ENCODE measurements at places on chromosomes 5 and 9.

DNA sequence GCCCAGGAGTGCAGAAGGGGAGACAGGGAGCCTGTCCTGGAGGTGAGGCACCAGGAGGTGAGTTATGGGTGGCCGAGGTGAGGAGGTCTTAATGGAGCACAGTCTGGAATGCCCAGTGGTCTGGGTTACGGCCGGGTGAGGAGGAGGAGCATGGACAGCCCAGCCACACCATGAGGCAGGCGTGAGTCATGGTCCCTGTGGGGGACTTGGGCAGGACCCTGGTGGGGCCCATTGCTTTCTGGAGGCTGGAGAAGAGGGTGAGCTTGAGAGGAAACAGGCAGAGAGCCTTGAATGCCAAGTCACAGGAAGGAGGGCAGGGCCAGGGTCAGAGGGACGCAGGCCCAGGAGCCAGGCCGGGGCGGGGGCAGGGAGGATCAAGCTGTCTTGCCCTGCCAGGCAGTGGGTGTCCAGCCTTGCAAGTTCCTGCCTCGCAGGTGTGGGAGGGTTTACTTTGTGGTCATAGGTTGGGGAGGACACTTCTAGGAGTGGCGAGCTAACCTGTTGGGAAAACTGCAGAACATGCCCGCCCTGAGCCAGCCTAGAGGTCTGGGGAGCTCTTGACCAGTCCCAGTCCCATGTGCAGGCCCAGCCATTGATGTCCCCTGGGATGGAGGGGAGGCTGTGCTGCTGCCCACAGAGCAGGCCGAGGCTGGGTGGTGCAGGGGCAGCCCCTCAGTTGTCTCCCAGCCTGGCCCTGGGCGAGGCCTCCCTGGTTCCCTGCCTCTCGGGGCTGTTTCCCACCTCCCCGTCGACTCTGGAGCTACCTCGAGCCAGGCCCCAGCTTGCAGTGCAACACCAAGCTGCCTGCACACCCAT, 2.8 kb downstream of the CACNA1B start:
- no peak for DNase-seq

- no peak for DNase-seq
Measured at GRCh38 chr5:167107684-167108083, 1183.8 kb upstream of the WWC1 start.

DNA sequence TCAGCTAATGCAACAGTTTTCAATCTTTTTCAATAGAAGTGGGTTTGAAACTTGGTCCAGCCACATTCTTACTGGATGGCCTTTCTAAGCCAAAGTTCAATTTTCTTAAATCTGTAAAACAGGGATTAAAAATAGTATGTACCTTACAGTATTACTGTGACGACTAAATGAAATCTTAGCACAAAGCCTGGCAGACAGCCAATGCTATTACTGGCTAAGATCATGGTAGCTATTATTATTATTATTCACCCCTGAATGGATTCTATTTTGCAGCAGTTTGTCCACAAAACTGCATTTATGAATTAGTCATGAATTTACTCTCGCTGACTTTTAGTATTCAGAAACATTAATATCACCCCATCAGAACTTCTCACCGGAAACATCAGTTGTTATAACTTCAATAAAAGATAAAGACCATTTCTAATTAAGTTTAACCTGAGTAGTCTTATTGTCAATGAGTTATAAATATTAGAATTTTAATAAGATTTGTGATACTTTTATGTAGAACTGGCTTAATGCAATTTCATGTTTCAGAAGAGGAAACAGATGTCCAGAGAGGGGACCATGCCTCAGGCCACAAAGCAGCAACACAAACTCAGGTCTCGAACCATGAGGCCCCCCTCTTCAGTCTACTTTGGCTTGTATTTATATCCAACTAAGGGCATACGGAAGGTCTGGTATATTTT, 468.2 kb downstream of the ARHGEF28 start:
- peak; percentile 64 for DNase-seq

DNA sequence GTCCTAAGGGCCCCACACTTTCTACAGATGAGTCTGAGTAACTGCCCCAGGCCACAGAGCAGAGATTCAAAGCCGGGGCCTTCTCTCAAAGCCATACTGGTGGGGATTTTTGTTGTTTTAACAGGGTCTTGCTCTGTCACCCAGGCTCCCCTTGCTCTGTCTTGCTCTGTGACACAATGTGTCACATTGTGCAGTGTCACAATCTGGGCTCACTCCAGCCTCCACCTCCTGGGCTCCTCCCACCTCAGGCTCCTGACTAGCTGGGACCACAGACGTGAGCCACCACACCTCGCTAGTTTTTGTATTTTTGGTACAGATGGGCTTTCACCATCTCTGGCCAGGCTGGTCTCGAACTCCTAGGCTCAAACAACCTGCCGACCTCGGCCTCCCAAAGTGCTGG, 8.6 kb downstream of the AGPAT2 start:
- DNase-seq: no peak

GRCh38 chr9:113343732-113344231, 3.7 kb upstream of the WDR31 start:
- peak; percentile 51 for DNase-seq

DNA sequence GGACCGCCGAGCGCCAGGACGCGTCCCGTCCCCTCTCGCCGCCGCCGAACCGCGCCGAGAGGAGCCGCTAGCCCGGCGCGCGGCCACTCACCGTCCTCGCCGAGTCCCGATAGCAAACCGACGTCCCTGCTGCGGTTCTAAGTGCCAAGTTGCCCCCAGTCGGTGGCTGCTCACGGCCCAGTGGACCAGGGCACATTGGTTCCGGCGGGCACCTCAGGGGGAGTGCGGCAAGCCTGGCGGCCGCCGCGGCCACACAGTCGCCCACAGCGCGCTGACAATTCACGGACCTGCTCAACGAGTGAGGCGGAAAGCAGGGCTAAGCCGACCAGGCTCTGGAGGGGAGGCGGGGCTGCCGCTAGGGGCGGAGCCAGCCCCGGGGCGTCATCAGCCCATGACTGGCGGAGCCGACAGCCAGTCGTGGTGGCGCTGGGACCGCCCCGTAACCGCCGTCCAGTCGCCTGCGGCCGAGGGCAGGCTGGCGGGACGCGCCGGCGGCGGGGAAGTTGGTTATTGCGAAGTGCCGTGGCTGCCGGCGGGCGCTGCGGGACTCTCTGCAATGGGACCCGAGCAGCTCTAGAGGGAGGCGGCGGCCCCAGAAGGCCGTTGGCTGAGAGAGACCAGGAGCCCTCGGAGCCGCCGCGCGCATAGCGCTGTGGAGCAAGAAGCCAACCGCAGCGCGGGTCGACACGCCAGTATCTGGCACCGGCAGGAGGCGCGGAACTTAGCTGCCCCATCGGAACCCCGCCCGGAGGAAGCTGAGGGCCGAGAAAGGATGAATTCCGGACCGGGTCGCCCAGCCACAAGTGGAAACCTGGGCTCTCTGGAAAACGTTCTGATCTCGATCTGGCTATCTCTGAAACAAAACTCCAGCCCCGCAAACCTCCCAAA, at the start of gene MARCHF3:
Gene MARCHF3 (minus strand): TSS at position 300 of the 888 bp plus-strand sequence. CDS start 112,387 bp downstream, outside the sequence.
- DNase-seq: peak; percentile 97

DNA sequence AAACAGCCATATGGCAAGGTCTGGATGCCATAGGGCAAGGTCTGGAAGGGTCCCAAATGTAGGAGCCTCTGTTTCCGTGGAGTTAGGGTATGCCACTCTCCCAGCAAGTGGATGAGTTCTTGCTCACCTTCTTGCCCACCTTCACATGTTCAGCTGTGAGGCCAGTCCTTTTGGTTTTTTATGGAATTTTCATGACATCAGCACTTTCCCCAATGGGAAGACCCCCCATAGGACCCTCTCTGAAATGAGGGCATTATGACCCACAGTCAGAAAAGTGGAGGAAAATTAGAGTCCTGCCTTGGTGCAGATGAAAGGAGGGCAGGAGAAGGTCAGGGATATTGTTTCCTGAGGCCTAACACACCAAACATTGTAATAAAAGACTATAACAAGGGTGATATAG, 53.9 kb downstream of the RASA1 start:
- no peak for DNase-seq

DNA sequence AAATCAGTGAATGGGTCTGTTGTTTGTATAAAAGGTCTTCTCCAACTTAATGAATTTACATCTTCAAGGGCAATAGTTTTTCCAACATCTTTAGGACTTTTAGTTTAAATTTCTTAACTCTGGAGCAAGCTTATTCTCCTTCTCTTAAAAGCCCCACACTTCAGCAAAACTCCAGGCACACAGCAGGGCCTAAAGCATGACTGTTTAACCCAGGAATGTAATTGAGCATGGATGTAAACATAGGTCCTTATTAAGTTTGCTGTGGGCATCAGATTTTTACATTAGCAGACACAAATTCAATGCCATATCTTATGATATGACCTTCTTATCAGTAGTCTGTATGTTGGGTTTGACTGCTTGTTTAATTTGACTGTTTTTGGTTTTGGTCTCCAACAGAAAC, 78.9 kb downstream of the ABCA1 start:
- DNase-seq: no peak

- no peak for DNase-seq
Measured at GRCh38 chr5:35678661-35679060, 61.0 kb downstream of the SPEF2 start.
